ENCODE measurements at places on chromosomes 1 and 21. TPM values are rescaled to one million over a fixed set of nuclear protein-coding genes. Genes with fewer than 3 reads are reported as not detected.

GRCh38 chr1:76593618-76594017 is 273.7 kb upstream of the ST6GALNAC5 start:
- no peak for DNase-seq

GRCh38 chr1:176799327-176799726 is 336.4 kb downstream of the PAPPA2 start:
- DNase-seq = no peak

GRCh38 chr1:203168256-203168786 is 7.3 kb downstream of the MYBPH start:
- no peak for DNase-seq

DNA sequence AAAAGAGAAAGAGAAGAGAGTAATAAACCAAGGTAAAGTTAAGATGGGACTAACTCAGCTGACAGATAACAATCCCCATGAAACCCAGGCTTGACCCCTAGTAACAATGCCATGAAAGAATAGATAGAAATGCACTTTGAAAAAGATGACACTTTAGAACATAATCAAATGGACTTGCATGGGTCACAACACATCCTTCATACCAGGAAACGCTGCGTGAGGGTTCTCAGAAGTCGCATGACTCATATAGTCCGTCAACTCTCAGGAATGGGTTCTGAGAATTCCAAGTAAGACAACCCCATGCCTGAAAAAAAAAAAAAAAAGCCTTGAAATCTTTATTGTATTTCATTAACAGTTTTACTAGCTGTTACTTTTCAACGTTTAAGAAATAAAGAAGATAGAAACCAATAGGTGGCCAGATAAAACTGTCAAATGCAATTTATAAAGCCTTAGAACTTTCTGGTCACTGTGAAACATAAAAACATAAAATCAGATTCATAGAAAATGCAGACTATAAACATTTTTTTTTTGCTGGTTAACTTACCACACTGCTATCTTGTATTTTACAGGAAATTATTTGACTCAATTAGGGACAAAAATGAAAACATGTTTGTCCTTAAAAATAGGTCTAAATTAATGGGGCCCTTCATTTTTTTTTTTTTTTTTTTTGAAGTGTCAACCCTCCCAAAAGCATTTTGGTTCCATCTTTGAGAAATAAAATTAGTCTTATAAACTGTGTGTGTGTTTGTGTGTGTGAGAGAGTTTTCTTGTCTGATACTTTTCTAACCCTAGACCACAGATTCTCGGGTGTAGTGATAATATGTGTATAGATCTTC is 202.1 kb downstream of the NCAM2 start:
- DNase-seq = peak; percentile 85

DNA sequence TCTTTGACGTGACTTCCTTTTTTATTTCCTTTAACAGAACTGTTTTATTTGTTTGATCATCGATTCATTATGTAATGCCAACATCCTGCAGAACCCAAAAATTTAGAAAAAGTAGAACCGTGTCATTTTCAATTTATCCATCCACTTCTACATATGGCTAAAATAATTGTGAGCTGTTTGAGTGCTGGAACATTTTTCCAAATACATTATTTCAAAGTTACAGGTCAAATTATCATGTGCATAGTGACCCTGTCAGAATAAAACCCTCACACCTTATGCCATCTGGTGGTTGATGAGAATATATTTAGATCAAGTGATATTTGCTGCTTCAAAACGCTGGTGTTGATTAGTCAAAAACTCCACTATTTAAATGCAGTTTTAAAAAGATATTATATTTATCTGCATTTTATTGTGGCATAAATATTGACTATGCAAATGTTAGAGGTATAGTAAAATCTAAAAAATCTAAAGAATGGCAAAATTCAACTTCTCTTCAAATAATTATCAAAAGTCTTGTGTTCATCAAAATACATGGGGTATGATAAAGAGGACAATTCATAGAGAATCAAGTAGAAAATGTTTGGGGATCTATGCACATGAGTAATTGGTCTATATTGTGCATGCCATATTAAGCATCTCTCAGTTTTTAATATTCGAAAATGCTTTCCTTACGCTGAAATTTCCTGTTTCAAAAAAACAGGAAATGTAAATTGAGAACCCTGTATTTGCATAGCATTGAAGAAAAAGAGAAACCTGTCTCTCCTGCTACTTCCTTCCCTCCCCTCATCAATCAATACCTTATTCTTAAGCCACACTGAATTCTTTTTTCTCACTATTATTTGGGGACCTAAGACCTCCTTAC is 39.7 kb downstream of the UBE2U start:
- DNase-seq = no peak

VWA5B1 gene
- not detected for total RNA-seq

ITGB2 gene
- total RNA-seq = 4.3 TPM

DCST1 gene
- not detected for total RNA-seq
